CD4-positive, alpha-beta T cell treated with Interleukin-21 for 1 hour (primary cell): ENCODE measurements at places on chromosomes 3 and 15.

DNA sequence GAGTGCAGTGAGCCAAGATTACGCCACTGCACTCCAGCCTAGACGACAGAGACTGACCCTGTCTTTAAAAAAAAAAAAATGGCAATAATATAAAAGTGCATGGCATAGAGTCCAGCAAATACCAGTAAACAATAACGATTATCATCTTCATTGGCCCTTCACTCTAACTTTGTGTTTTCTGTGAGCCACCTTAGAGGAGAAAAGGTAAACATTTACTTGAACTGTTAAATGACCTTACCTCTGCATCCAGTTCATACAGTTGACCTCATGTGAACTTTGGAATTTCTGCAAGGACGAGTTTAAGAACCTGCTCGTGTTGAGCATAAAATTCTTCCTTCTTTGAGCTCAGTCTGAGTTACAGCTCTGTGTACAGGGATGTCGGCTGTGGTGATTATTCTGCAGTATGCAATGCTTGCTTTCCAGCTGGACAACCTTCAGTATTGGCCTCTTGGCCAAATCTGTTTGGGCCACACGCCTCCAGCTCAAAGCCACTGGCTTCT lies 56.6 kb downstream of the RLBP1 start:
- no peak for DNase-seq

- no peak for DNase-seq
Observed at GRCh38 chr3:50112462-50112861, 23.7 kb downstream of the RBM5 start.

DNA sequence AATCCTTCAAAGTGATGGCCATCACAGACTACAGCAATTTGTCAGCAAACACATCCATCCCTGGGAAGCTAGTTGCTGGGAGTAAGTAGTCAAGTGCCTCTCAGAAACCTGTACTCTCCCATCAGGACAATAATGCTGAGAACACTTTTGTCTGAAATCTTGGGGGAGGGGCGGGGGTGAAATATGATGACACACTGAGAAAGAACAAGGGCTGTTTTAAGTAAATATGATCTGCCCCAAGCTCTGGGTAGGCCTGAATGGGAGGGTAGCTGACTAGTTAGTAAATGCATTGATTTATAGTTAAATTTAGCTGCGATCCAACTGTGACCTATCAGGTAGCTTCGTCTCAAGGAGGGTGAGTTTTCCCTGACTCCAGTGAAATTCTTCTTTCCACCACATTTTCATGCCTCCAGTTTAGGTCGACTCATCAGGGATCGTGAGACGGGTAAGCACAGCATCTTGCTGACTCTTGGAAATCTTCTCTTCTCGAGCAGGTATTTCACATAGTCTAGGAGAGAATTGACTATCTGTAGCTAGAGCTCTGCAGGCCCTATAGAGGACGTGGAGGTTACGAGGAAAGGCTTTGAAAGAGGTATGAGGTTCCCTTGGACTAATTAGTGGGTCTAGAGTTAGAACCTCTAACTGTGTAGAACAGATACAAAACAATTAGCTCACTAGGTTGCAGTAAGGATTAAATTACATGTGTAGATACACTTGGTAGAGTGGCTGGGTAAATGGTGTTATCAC lies 213.4 kb upstream of the SLC2A2 start:
- DNase-seq, result no peak

GRCh38 chr15:33968821-33969220 lies 524 bp downstream of the CHRM5 start:
- DNase-seq, result no peak

GRCh38 chr15:45140557-45141250 lies 10.9 kb downstream of the DUOX1 start:
- no peak for DNase-seq

DNA sequence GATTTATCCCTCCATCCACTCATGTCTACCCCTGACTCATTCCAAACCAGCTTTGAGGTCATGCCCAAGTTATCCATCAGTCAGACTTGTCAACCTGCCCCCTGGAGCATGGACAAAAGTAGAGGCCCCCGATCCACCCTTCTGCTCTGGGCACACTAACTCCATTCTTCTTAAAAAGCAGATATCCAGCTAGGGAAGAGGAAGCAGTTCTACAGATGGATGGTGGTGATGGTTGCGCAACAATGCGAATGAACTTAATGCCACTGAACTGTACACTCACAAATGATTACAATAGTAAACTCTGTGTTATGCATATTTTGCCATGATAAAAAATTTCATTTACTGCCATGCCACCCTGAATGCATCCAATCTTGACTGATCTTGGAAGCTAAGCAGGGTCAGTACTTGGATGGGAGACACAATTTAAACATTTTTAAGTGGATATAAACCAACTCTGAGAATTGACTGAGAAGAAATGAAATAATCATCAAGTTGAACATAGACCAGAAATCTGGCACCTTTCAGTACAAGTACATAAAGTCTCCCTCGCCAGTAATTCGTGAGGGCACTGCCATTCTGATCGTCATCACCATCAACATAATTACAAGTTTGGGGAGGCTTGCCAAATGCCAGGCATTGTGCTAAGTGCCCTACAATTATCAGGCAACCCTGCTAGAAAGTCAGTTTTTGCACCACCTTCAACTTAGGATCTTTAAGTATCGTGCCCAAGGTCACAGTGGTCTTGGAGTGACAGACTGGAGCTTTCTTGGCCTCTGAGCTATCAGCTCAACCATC lies 124.8 kb downstream of the ATP10A start:
- no peak for DNase-seq

- DNase-seq, result no peak
Observed at GRCh38 chr15:81763304-81763703, 282.5 kb downstream of the MEX3B start.

DNA sequence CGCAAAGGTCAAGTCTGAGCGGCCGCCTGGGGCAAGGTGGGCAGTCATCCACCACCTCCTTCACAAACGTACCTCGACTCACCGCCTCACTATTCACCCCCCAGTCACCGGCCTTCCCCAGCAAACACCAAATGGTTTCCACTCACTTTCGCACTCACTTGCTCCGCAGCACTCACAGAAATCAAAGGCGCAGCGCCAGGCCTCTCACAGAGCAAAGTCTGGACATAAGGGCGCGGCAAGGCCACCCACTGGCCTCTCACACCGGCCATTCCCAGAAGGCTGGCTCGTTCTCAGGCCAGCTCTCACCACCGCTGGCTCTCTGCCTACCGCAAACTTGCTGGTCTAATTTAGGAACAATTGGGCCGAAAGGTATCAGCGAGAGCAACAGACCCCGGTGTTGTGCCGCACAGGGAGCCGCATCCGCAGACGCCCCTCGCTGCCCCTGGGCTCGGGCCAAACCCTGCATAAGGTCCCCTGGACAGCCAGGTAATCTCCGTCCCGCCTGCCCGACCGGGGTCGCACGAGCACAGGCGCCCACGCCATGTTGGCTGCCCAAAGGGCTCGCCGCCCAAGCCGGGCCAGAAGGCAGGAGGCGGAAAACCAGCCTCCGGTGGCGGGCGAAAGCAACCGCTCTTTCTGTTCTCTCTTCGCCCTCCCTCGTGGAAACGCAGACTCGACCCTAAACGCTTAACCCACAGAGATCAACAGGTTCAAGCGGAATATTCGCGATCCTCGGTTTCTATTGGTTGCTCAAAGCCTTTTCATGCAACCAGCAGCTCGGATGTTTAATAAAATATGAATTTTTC lies 2.9 kb downstream of the SHOX2 start:
- DNase-seq, result no peak

DNA sequence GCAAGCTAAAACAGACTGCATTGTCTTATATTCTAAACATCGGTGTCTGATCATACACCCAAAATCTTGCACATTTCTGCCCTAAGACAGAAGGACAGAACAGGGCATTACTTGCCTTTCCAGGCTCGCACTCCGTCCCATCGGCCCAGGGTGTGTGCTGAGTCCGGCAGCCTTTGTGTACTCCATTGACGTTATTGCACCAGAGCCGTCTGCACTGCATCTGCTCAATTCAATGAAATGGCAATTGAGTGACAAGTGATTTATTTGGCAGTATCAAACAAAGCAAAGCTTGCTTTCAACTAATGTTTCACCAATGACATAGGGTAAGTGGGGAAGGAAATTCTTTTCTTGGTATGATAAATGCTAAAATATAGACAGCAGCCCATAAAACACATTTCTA lies 40.0 kb downstream of the ADAMTS9 start:
- no peak for DNase-seq

GRCh38 chr15:75727031-75727531 lies 14.4 kb upstream of the CSPG4 start:
- no peak for DNase-seq

- no peak for DNase-seq
Observed at GRCh38 chr3:190155752-190156151, 35.1 kb upstream of the P3H2 start.

- DNase-seq, result no peak
Observed at GRCh38 chr15:76865548-76865991, 39.6 kb downstream of the SCAPER start.

DNA sequence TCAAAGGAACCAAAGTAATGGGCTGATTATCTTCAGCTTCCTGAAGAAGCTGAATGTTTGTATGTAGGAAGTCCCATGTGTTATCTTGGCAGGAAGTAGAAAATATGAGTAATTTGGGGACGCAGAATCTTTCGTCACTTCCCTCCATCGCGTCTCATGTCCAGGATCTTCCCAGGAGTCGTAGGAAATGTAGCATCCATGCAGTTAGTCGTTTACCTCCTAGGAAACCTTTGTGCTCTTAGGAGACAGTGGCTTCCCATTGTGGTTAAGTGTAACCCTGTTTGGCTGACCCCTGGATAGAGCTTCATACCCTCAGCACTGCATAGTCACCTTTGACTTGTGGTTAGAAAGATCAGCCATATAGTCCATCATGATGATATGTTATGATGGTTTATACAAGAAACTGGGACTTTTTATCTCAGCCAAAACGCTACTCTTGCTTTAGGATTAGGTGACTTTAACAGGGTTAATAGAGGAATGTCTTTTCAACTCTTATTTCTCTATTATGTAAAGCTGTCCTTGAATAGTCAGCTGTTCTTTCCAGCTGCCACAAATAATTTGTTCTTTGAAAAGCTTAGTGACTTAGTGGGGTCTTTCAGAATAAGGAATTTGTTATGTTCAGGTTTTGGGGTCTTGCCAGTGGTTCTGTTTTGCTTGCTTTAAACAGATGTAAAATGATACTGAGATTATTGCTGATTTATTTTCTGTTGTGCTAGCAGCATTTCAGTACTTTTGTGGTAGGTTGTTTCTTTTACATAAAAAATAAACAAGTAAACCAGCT lies 92.2 kb downstream of the KLHL25 start:
- peak; percentile 74 for DNase-seq

DNA sequence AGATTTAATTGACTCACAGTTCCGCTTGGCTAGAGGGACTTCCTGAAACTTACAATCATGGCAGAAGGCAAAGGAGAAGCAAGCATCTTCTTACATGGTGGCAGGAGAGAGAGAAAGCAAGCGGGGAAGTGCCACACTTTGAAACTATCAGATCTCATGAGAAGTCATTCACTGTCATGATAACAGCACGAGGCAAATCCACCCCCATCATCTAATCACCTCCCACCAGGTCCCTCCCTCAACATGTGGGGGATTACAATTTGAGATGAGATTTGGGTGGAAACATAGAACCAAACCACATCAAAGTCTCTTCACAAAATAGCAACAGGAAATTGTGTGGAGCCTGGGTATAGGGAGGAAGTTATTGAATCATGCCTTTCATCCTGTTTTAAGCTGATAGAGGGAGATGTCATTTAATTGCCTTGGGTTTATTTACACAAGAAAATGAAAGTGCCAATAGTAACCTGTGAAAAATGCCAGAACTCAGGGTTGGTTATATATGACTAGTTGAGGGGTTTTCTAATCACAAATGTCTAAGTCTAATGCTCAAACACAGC lies 624.8 kb upstream of the LMCD1 start:
- peak; percentile 67 for DNase-seq

- DNase-seq, result no peak
Observed at GRCh38 chr3:44055951-44056350, 185.7 kb upstream of the TOPAZ1 start.

DNA sequence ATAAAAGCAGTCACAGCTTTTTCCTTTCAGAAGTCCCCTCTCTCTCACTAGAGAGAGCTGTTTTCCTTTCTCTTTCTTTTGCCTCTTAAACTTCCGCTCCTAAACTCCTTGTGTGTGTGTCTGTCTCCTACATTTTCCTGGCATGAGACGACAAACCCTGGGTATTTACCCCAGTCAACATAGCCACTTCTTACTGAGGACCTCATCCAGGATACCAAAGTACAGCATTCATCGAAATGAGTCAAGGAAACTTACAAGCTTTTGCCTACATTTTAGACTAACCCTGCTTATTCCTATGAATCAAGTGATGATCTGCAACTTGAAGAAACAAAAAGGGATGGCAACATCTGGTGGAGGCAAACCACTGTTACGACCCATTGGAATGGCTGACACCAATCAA lies 16.7 kb downstream of the PATL2 start:
- no peak for DNase-seq

DNA sequence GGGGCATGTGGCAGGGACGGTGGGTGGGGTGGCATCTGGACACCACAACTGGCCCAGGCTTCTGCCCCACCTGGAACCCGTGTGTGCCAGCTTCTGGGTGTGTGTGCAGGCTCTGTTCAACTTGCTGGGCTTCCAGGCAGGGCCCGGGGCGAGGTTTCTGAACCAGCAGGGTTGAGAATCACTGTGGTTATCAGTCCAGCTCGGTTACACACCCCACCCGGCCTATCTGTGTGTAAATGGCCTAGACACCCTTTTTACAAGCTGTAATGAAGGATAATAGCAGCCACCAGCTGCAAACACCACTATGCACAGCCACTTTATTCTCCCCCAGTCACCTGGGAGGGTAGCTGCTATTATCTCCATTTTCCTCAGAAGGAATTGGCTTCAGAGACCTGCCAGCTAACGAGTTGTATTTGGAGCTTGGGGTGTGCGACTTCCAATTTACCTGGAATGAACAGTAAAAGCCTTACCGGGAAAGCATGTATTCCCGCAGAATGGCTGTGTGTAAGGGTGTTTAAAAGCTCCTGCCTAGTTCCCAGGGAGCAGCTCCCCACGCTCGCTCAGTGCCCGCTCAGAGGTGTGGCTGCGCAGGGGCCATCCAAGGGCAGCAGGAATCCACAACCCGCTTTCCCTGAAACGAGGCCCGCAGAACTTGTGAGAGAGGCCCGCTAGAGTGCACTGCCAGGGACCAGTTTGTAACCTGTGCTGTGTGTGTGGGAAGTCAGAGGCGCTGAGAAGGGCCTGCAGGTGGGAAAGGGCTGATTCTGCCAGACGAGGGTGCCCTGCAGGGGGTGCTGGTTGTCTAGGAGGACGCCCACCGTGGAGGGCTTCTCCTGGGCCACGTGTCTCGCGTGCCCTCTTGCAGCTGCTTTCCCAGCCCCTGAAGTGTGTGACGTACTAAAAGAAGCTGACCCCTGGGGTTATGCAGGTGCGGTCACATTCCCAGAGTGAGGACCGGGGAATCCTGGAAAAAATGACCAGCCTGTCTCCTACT lies 83.5 kb downstream of the C3orf70 start:
- no peak for DNase-seq
